ENCODE measurements at places on chromosomes 3 and 15.

DNA sequence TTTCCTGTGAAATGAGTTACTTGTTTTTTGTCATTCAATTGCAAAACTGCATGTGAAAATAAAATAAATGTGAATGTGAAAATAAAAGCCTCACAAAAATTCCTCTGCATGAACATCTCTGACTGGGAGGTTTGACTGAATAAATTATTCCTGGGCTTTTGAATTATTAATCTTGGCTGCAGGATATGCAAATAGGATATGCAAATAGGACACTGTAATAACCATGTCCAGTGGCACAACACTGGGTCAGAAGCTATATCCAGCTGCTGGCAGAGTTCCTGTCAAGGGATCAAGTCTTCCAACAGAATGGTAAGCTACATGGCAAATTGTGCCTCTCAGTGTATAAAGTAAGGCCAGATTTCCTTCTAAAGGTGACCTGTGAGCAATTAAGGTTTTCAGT lies at the start of gene SUCNR1:
Gene SUCNR1 (plus strand): TSS at position 246 of the 400 bp plus-strand sequence. CDS start 6,250 bp downstream, outside the sequence.
- DNase-seq = no peak

DNA sequence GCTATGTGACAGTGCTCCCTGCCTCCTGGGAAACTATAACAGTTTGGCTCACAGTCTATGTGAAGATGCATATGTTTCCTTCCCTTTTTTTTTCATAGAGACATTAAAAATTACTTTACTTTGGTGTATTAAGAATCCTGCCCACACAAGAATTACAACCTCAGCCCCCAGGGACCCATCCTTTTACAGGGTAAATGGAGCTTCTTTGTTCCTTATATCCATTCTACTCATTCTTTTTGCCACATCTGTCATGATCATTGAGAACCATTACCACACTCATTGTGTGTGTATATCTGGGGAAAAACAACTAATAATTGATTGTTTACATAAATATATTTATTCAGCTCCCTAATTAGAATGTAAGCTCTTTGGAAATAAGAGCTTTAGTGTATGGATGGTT lies 157.4 kb downstream of the SSR3 start:
- no peak for DNase-seq

GRCh38 chr15:45083223-45083622 lies 30.7 kb downstream of the DUOX2 start:
- no peak for DNase-seq

DNA sequence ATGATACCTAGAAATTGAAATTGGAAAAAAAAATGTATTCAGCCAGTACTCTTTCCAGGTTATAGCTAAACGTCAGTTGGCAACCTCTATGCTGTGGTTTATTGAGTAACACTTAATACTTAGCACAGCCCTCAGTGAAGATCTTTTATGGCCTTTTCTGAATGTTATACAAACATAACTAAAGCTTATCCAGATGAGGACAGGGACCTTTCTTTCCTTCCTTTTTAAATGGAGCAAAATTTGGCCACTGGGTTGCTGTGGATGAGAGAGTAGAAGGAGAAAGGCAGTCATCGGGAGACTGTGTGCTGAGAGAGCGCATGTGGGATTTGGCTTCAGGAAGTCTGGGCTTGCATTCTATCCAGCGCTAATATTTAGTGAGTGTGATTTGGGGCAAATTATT lies 36.1 kb downstream of the IGF1R start:
- DNase-seq = no peak

- DNase-seq = no peak
These were observed 391.2 kb upstream of the NECTIN3 start for GRCh38 chr3:110680450-110680849.

DNA sequence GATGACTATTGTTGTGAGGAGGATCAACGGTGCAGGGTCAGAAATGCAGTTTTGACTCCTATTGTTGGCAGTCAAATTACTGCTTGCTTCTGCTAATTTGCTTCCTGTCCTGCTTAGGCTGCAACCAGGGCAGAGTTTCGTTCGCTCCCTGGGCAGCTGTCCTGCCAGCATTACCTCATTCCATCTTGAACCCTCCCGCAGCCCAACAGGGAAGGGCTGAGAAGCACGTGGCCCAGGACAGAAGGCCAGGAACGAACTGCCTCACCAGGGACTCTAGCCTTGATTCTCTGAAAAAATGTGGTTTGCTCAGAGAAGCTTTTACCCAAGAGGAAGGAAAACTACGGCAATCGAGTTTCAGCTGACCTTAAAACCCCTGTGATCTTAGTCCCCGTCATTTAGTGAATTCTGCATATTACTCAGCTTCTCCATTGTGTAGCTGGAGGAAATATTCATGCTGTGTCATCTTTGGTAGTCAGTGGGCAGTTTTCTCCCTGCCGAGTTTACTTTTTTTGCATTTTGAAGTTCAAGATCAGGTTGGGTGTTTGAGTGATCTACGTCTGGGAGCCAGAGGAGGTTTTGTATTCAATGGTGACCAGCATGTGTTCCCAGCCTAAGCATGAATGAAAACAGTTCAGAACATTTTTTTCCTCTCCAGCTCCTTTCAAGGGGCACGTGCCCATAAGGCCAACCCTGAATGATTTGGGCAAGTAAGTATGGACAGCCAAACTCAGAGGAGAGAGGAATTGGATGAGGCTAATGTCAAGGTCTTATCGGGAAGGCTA lies 23.0 kb downstream of the TLNRD1 start:
- DNase-seq = no peak

GRCh38 chr15:40441565-40442531 lies 1.1 kb downstream of the BAHD1 start:
- no peak for DNase-seq

DNA sequence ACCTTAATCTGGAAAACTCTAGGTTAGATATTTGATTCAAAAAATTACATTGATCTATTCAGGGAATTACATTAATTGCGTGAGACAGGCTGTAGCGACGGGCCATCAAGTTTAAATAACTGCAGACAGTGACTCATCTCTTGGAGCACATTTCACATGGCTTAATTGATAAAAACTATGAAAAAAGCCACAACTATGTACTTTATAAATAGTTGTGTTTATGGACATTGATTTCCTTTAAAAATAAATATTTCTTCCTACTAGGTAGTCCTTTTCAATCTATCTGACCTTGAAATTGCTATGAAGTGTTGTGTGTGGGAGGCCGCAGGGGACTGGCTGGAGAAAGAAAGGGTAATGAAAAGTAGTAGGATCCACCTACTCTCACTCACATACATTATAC lies 157.8 kb downstream of the IL1RAP start:
- no peak for DNase-seq

- no peak for DNase-seq
These were observed 34.7 kb downstream of the MYO5A start for GRCh38 chr15:52493968-52494367.

- DNase-seq = no peak
These were observed 271.2 kb upstream of the MDFIC2 start for GRCh38 chr3:70583682-70584081.

GRCh38 chr3:138367326-138367850 lies 19.0 kb downstream of the MRAS start:
- DNase-seq = no peak

GRCh38 chr15:78192826-78193594 lies 41.4 kb downstream of the ACSBG1 start:
- no peak for DNase-seq
